SK-N-SH (cell line): ENCODE measurements at places on chromosomes 3 and 15.

- peak; percentile 6 for DNase-seq
Measured at GRCh38 chr3:39541917-39542329, 74.4 kb downstream of the MOBP start.

GRCh38 chr15:72852273-72852672, 68.7 kb upstream of the ADPGK start:
- no peak for DNase-seq

- no peak for DNase-seq
Measured at GRCh38 chr3:187227658-187228258, 30.5 kb downstream of the RTP1 start.

DNA sequence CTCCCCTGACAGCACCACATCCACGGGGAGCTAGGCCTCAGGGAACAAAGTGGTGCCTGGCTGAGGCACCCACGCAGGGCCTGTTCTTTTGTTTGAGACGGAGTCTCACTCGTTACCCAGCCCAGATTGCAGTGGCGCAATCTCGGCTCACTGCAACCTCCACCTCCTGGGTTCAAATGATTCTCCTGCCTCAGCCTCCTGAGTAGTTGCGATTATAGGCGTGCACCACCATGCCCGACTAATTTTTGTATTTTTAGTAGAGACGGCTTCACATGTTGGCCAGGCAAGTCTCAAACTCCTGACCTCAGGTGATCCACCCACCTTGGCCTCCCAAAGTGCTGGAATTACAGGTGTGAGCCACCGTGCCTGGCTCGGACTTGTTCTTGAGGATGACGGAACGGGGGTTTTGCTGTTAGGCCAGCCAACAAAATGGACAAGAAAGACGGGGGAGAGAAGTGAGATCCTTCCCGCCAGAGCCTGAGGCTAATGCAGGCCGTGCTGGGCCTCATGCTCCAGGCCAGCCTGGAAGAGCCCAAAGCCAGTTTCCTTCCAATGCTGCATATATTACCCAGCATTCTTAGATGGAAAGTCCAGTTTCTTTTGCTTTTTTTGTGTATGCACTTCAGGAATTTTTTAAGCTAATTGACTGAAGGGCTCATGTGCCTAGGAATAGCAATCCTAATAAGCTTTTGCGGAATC, 28.1 kb upstream of the FURIN start:
- DNase-seq, result no peak

DNA sequence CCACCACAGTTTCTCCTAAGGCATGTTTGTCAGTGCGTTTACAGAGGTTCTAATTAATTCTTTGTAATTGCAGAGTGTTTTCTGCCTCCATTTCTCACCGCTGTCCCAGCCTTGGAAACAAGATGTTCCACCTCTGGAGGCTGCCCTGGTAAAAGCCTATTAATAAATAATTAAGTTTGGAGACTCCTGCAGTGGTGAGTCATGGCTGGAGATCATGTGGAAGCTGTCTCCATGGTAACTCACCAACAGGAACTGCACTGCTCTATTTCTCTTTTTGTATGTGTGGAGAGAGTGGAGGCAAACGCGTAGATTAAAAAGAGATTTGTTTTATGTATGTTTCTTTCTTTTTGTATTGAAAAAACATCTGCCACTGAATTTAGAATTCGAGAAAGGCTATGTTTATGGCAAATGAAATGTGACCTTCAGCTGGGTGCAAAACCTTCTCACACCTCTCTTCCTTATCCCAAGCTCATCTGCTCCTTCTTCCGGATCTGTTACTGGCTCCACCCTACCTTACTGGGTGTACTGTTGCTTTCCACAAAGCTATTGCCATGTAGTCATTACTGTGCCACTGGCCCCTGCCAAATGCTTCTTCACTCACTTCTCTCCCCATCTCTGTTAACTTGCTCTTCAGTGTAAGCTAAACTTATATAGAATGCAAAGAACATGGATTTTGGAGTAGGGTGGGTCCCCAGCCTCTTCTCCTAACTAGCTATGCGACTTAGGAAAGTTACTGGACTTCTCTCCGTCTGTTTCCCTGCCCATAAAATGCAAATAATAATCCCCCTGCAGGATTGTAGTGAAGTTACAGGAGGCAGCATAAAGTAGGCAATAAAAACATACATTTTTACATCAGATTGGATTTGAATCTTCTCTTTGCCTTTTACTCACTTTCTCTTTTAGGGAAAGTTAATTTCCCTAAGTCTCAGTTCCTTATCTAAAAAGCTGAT, 778.5 kb downstream of the NTRK3 start:
- peak; percentile 49 for DNase-seq

GRCh38 chr3:11010426-11011165, 18.0 kb downstream of the SLC6A1 start:
- DNase-seq, result no peak

- DNase-seq, result no peak
Measured at GRCh38 chr3:132966374-132966773, 71.8 kb upstream of the TMEM108 start.

DNA sequence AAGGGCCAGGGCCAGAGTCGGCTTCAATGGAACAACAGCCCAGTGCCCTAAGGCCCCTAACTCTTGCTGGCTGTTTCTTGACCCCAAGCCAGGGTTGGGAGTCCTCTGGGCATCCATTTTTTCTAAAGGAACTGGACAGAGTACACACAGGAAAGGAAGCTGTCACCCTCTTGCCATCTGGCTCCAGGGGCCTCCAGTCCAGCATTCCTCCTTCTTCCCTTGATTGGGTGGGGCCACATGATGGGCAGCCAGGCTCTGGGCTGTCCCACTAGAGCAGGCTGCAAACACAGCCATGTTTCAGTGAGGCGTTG, 1.6 kb upstream of the GRAMD2A start:
- DNase-seq, result no peak

DNA sequence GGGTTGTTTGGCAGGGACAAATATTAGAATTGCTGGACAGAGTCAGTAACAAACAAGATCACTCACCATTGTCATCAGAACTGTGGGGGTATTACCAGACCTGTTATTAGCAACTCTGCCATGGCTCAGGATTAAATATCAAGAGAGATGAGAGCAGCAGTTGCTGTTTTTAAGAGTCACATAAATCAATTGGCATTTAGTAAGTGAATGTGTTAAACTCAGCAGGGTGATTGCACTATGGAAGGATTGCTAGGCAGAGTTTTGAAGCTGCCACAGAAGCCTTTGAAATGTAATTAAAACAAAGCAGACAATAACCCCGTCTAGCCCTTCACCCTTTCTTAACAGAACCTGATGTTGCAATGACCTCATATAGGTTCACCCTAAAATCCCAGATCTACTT, 238.8 kb downstream of the GAP43 start:
- no peak for DNase-seq

- DNase-seq, result no peak
Measured at GRCh38 chr3:184914628-184915027, 102.7 kb downstream of the VPS8 start.

DNA sequence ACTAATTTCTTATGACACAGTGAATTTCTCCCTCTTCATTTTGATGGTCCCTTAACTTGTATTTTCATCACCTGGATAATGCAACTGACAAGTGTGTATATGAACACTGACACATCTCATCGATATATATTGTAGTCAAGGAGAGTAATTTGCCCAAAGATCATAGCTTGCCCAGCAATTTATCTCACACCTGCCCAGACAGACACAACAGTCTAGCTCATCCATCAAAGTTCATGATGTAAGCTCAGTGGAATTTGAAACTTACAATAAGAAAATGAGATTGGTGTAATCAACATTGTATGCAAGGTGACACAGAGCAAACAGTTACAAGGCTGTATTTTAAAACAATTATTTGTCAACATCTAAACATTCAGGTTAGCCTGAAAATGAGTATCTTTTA, 805.8 kb downstream of the NAALADL2 start:
- DNase-seq, result no peak
